ENCODE measurements at places on chromosomes 11 and 22. TPM values are rescaled to one million over a fixed set of nuclear protein-coding genes. Genes with fewer than 3 reads are reported as not detected.

GRCh38 chr11:66339162-66339675, 3.0 kb upstream of the RIN1 start:
- DNase-seq: no peak

The APOBEC3A gene
- not detected for polyA plus RNA-seq

The SPON1 gene
- polyA plus RNA-seq: not detected

DNA sequence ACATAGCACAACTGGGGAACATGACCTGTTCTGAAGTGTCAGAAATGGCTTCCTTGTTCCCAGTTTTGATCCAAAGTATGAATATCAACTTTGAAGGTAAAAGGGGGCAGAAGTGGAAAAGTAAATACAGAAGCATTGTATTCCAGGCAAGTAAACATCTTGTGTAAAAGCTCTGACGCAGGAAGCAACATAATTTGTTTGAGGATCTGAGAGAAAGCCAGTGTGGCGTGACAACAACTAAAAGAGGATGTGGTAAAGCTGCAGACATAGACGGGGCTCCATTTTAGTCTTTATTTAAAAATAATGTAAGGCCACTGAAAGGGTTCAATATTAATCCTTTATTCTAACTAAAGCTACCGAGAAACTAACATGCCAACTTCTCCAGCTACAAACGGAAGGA, 310.2 kb downstream of the DLG2 start:
- no peak for DNase-seq

DNA sequence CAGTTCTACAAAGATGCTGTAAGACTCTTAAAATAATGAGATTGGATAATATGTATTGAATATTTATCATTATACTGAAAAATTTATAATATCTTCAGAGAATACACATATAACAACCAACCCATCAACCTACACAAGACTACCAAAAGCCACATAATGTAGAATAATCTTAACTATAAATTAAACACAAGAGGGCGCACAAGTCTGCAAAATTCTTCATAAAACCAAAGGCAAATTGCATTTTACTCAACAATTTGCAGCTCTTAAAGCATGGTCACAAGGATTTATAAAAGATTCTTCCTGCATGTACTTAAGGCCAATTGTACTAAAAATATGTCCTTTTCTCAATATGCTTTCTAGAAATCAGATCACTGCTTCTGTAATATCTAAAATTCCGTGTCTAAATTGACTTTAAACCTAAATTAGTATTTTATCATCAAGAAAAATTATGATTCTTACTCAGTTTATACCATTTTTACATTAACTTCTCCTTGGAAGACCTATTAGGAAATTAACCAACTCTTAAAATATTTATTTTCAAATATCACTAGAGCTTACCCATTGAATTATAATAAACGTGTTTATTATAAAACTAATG, 79.0 kb downstream of the TTC28 start:
- peak; percentile 53 for DNase-seq

- DNase-seq: no peak
Observed at GRCh38 chr22:30372915-30373314, 14.3 kb downstream of the RNF215 start.
